ENCODE measurements at places on chromosomes 3 and 15.

- DNase-seq, result no peak
These were observed 51.9 kb downstream of the KY start for GRCh38 chr3:134598763-134599545.

DNA sequence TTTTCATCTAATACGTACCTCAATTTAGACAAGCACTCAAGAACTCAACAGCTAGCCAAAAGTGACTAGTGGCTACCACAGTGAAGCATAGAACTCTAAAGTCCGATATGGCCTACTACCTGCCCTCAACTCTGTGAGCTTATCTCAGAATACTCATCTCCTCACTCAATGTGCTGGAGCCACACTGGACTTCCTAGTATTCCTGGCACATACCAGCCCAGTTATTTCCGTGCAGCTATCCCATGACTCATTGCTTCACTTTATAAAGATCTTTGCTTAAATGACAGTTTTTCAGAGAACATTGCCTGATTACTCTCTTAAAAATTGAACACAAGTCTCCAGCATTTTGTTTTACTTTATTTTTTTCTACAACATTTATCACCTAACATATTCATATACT, 524.7 kb downstream of the PYDC2 start:
- no peak for DNase-seq

GRCh38 chr3:52520141-52520667, 13.5 kb downstream of the NT5DC2 start:
- DNase-seq, result no peak

GRCh38 chr3:100978011-100978659, 15.1 kb downstream of the ABI3BP start:
- peak; percentile 31 for DNase-seq

- DNase-seq, result no peak
These were observed 39.7 kb downstream of the ZNF445 start for GRCh38 chr3:44437800-44438199.

All from AG10803 (cell line).